ENCODE measurements at places on chromosomes 5 and 9. TPM values are rescaled to one million over a fixed set of nuclear protein-coding genes. Genes with fewer than 3 reads are reported as not detected.

The NUTM2G gene
- total RNA-seq = not detected

The NOTCH1 gene
- 71.4 TPM for total RNA-seq

- no peaks in the 10 kb centered on the region for H3K27me3 ChIP-seq
- no peaks in the 10 kb centered on the region for H3K36me3 ChIP-seq
- no peak overlapping the region for H3K4me3 ChIP-seq
- H3K4me1 ChIP-seq = peaks cover 7% of the 10 kb centered on the region
Measured at GRCh38 chr5:52895075-52895474, 94.1 kb upstream of the ITGA2 start.

GRCh38 chr5:147203213-147203612, 31.6 kb upstream of the STK32A start:
- H3K4me3 ChIP-seq = no peak overlapping the region
- H3K27me3 ChIP-seq = peaks cover 5% of the 10 kb centered on the region
- no peak overlapping the region for H3K27ac ChIP-seq
- no peaks in the 10 kb centered on the region for H3K4me1 ChIP-seq

DNA sequence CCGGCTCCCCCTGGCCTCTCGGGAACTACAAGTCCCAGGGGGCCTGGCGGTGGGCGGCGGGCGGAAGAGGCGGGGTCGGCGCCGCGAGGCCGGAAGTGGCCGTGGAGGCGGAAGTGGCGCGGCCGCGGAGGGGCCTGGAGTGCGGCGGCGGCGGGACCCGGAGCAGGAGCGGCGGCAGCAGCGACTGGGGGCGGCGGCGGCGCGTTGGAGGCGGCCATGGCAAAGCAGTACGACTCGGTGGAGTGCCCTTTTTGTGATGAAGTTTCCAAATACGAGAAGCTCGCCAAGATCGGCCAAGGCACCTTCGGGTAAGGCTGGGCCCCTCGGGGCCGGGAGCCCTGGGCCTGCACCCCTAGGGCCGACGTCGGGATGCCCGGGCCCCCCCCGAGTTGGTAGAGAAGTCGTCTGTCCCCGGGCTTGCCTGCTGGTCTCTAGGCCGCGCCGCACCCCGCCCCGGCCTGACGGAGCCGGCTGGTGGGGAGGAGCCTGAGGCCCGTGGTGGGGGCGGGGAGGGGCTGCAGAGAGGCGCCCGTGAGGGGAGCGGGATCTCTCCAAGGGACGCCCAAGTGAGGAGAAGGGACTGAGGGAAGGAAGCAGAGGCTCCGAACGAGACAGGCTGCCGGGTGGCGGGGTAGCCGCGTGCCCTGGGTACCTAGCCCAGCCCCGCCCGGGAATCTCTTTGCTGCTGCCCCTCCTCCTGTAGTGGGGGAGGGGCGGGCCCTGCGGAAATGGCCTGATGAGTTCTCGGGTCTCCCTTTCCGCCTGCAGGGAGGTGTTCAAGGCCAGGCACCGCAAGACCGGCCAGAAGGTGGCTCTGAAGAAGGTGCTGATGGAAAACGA, at the start of gene CDK9:
CDK9 (plus strand) TSS at position 102 of the 840 bp plus-strand sequence; CDS start at position 217, 115 bp downstream.
- H3K27me3 ChIP-seq = no peaks in the 10 kb centered on the region
- H3K4me1 ChIP-seq = peaks cover 66% of the 10 kb centered on the region
- H3K4me3 ChIP-seq = peak within 1 kb of the TSS; percentile 95
- peaks cover 35% of the 10 kb centered on the region for H3K36me3 ChIP-seq

DNA sequence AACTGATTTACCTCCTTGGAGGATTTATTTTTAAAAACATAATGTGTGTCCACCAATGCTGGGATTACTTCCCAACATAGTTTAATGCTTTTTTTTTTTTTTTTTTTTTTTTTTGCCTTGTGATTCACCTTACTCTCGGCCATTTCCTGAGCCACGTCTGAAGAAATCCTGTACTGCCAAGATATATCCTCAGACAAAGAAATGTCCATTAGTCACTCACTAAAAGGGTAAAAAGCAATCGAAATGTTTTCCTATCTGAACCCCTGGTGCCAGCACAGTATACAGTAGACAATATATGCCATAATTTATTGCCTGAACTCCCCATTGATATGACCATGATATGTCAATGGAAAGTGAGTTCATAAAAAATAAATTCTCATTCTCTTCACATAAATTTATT, 344.1 kb downstream of the BNC2 start:
- no peak overlapping the region for H3K27ac ChIP-seq
- H3K4me1 ChIP-seq = no peaks in the 10 kb centered on the region
- DNase-seq = no peak
- H3K4me3 ChIP-seq = no peak overlapping the region
- no peaks in the 10 kb centered on the region for H3K36me3 ChIP-seq
